ENCODE measurements at places on chromosomes 4 and X.

GRCh38 chrX:115650916-115651315 is 89.9 kb downstream of the PLS3 start:
- no peak for DNase-seq
- H3K36me3 ChIP-seq: peaks cover 57% of the 10 kb centered on the region
- no peak overlapping the region for H3K4me3 ChIP-seq
- no peak overlapping the region for H3K27ac ChIP-seq

- H3K4me1 ChIP-seq: no peaks in the 10 kb centered on the region
- no peak for DNase-seq
- H3K36me3 ChIP-seq: no peaks in the 10 kb centered on the region
- H3K4me3 ChIP-seq: no peak overlapping the region
- H3K27me3 ChIP-seq: no peaks in the 10 kb centered on the region
These were observed 104.8 kb upstream of the ENPEP start for GRCh38 chr4:110371016-110371770.

DNA sequence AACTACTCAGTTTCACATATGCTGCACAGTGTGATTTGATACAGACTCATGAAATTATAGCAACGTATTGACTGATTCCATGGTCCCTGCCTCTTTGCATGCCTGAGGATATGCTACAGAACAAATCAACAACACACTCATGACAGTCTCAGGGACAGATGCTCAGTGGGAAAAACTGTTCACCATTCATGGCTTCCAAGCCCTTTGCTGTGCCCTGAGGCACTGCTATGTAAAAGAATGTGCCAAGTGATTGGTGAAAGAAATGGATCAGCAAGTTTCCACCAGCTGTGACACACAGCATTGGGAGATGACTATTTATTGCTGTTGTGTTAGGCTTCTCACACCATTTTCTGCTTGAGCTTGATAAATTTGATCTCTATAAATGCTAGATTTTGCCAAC is 825.6 kb upstream of the INTU start:
- H3K27ac ChIP-seq: no peak overlapping the region
- no peaks in the 10 kb centered on the region for H3K27me3 ChIP-seq
- H3K36me3 ChIP-seq: no peaks in the 10 kb centered on the region
- H3K4me3 ChIP-seq: no peak overlapping the region

DNA sequence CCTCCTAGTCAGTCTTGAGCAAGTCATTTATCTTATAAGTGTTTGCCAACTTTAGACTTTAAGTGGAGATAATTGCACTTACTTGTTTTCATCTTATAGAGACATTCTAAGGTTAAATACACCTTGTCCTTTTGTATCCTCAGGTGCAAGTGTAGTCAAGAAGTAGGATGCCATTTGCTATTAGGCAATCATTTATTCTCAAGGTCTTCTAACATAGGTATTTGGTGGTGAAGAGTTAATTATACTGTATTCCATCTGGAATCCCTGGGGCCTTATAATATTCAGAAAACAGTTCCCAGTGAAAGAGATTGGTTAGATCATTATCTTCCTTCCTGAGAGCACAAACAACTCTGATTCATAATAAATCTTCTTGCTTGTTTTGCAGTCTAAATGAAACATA is 23.7 kb downstream of the SULT1E1 start:
- DNase-seq: no peak
- H3K27ac ChIP-seq: no peak overlapping the region
- H3K4me3 ChIP-seq: no peak overlapping the region
- no peaks in the 10 kb centered on the region for H3K27me3 ChIP-seq
- no peaks in the 10 kb centered on the region for H3K4me1 ChIP-seq

DNA sequence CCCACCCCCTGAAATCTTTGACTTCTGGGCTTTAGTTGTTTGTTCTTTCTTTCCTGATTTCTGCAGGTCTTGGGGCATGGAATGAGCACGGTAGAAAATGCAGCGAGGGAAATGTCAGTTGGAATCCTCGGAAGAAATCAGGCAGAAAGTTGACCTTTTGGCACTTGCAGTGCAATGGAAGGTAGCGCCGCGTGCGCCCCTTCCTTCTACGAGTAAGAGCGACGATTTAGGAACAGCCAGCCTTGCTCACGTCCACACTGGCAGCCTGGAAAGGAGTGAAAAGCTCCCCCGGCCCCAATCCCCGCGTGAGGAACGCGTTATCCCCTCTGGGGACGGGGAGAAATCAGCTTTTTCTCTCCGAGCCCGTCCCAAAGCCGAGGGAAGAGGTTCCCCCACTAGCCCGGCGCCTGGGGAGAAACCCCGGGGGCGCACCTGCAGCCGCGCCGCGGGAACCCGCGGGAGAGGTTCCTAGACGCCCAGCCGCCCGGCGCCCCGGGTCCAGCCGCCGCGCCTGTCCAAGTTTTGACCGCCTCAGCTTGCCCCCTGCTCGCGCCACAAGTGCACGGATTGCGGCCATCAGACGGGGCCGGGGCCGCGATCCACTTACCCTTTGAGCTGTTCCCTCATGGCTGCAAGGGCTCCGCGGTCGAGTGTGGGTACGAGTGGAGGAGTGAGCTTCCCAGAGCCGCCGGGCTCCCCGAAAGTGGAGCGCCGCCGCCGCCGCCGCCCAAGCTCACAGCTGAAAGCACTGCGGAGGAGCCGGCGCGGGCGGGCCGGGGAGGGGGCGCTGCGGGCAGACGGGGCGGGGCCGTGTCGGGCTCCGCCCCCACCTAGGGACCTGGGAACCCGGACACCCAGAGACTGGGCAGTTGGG is 194.6 kb upstream of the FTHL17 start:
- H3K4me1 ChIP-seq: no peaks in the 10 kb centered on the region
- peak overlapping the region; percentile 52 for H3K4me3 ChIP-seq
- peak overlapping the region; percentile 33 for H3K27ac ChIP-seq
- DNase-seq: peak; percentile 31
- H3K27me3 ChIP-seq: no peaks in the 10 kb centered on the region

Measured in RWPE2 (cell line).